ENCODE measurements at places on chromosomes 2 and 18.

DNA sequence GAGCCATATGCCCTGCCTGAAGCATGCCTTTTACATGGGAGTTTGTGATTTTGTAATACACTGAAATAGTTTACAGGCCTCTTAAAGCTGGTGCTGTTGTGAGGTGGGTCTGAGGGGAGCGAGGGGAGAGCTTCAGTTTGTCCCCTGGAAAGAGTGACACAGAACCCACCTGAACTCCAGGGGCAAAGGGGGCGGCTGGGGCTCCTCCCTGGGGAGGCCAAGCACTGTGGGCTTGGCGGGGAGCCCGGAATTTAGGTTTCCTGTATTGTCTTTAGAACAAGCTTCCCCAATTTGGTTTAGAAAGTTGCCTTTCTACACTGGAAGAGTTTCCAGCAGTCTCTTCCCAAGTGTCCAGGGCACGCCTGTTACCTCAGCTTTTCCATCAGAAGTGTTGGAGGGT, 75.7 kb downstream of the VAPA start:
- no peak for DNase-seq

- no peak for DNase-seq
These were observed 32.6 kb downstream of the MARCHF4 start for GRCh38 chr2:216339456-216340279.

GRCh38 chr2:224545884-224546644, 39.1 kb downstream of the CUL3 start:
- no peak for DNase-seq

GRCh38 chr2:19358242-19359020, at the start of gene OSR1:
Gene OSR1, minus strand, starts transcription at chr2:19358623. Its CDS starts 4,818 bp downstream, at chr2:19353805.
- no peak for DNase-seq

DNA sequence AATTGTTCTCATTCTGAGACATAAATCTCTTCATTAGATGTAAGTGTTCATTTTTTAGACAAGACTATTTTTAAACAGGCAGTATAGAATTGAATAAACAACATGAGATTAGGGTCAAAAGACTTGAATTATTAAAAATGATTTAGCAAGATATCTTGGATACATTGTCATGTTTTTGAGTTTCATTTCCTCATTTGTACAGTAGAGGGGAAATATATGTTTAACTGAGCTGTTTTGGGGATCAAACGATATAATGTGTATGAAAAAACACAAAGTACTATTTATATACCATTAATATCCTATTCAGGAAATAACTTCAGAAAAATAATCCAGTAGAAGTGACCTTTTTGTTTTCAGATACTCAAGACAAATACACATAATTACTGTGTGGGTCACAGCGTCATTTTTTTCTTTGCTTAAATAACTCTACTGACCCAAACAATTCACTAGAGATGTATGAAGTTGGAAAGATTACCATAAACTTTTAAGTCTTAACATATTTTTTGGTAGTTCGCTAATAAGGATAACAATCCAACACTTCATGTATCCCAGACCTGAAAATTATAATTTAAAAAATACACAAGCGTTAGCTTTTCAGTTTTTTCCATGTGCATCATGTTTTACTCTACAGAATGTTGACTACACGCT, 896 bp upstream of the ASXL3 start:
- DNase-seq = no peak

DNA sequence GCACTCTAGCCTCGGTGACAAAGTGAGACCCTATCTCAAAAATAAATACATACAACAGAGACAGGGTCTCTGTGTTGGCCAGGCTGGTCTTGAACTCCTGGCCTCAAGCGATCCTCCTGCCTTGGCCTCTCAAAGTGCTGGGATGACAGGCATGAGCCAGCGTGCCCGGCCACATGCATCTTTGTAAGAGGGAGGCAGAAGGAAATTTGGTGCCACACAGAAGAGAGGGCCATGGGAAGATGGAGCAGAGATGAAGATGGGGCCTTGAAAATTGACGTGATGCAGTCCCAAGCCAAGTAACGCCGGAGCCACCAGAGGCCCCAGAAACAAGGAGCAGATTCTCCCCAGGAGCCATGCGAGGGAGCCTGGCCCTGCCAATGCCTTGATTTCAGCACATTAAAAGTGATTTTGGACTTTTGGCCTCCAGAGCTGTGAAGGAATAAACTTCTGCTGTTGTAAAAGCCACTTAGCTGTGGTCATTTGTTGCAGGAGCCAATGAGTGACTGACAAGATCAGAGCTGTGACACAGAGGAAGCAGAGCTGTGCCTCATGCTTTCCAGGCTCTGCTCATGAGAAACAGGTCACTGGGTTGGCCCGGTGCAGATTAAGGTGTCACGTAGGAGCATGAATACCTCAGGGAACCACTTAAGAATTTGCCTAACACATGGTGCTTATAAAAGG, 2.7 kb upstream of the SLC66A2 start:
- DNase-seq = no peak

- DNase-seq = no peak
These were observed 13.0 kb upstream of the SLC9A2 start for GRCh38 chr2:102606353-102606752.

DNA sequence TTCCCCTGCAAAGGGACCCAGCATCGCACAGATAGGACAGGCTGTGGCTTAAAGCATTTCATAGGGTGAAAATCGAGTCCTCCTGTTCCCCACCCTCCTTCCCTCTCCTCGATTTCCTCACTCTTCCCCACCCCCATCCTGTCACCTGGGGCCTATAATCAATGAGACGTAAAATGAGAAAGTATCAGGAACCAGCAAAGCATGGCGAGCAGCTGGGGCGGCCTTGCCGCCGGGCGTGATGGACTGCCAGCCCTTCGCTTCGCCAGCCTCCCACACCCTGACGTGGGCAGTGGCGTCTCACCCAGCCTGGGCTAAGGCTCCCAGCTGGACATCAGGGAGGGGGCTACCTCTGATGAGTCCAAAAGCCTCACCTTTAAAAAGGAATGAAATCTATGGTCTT, 11.1 kb downstream of the SLC30A3 start:
- no peak for DNase-seq

- DNase-seq = no peak
These were observed 140.9 kb upstream of the B3GNT2 start for GRCh38 chr2:62054916-62055450.

DNA sequence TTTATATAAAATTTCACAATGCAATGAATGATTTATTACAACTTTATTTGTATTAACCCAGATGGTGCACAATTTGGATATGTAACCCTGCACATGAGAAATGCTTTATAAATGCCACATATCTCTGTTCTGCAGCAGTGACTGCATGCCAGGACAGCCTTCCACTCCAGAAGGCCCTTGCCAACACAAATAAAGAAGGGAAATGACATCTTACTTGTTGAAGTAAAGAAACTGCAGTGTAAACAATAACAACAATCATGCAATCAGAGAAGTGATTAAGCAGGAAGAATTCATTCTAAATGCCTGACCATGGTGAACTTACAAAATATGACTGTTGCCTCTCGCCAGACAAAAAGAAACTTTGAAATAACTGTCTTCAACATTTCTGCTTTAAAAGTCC, 129.9 kb upstream of the CHST9 start:
- no peak for DNase-seq

DNA sequence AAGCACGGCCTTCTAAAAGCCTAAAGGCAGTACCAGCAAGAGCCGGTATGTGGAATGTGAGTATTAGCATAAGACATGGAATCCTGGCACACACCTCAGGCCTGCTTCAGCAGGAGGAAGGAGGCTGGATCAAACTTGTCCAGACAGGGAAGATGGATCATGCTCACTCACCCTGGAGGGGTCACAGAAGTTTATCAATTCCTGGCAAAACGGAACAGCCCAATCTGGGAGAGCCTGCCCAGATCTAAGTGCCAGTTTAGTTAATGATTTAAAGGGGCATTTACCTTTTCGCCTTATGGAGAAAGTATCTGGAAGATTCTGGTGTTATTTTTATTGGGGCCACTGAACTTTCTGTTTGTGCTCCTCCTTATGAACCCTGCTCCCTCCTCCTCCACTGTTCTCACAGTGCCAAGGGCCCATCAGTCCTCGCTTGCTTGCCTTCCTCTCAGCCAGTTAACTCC, 58.3 kb upstream of the NFE2L2 start:
- DNase-seq = no peak

GRCh38 chr2:84126530-84126929, 332.6 kb downstream of the SUCLG1 start:
- no peak for DNase-seq

- no peak for DNase-seq
These were observed 87.0 kb downstream of the ALPK2 start for GRCh38 chr18:58541789-58542425.

GRCh38 chr2:164976301-164976700, 21.0 kb upstream of the SLC38A11 start:
- DNase-seq = no peak

DNA sequence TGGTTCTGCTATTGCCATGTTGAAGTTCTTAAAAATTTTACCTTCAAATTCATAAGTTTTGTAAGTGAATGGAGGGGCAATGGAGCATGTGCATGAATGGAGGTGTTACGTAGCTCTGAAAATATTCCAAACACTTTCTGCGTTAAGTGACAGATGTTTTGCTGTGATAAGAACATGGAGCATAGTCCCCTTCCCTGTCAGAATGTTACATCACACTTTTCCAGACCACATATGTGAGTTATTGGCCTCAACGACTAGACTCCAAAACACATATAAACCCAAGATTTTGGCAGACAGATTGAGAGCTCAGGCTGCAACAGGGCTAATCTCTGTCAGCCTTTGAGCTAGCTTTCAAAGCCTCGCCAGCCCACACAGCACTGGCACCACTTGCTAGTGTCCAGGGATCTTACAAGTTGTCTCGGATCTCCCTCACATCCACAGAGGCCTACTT, 27.2 kb upstream of the MFSD6 start:
- no peak for DNase-seq

DNA sequence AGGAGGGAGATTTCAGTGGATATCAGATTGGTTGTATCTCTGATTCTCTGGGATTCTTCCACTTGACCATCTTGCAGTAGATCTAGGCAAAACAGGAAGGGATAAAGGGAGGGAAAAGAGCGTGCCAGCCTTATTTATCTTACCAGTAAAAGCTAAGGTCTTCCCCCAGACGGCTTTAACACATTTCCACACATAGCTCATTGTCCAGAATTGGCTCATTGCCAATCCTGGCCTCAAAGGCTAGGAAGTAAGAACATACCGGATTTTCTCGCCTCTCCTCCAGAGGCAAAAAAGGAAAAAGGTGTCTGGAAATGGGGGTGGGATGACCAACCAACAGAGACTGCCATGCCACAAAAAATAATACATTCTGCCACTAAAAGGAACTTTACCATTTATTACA, 411.6 kb upstream of the NRP2 start:
- DNase-seq = no peak

DNA sequence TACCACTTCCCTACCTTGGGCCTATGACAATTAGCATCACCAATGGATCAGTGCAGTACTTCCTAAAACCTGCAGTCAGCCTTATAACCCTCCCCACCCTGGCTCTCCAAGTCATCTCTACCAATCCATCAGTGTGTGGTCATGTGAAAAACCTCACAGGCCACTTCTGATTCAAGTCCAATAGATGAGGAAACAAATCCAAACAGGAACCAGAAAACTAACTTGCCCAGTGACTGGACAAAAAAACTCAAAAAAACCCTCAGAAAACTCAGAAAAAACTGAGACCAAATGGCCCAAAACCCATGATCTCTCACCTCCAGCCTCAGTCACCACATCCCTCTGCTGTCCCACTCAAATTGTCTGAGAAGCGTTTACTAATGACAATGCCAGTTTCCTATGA, 43.3 kb downstream of the TGFA start:
- DNase-seq = no peak

GRCh38 chr18:54812885-54813284, 15.4 kb upstream of the RAB27B start:
- DNase-seq = no peak

- DNase-seq = no peak
These were observed 225.3 kb downstream of the MC4R start for GRCh38 chr18:60147323-60147722.

GRCh38 chr18:30675493-30675892, 367.0 kb downstream of the DSC3 start:
- no peak for DNase-seq

GRCh38 chr2:160869411-160869810, 290.8 kb upstream of the TANK start:
- no peak for DNase-seq

- DNase-seq = no peak
These were observed 4.4 kb downstream of the SKOR2 start for GRCh38 chr18:47247036-47247415.

DNA sequence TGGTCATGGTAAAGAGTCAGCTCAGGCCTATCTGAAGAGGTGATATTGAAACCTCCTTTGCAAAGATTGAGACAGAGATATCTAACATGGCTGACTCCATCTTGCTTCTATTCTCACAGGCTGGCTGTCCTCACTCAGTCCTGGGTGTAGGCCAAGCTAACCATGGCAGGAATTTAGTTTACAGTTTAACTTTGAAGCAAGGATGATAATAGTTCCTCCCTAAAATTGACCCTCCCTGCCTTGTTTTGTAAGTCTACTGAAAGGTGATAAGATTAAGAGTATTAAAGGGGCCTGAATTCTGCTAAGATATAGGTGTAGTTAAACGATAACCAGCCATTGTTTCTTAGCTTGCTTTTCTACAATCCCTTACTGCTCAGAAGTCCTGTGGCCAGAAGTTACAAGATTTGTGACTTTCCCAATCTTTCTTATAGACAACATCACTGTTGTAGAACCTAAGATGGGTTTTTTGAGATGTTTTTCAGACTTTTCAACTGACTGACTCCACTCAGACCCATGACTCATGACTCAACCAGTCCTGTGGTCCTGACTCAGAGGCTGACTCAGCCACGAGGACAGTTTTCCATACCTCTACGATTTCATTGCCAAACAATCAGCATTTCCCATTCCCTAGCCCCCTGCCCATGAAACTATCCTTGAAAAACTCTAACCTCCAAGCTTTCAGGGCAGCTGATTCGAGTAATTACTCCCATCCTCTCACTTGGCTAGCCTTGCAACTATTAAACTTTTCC, 195.7 kb upstream of the SESTD1 start:
- no peak for DNase-seq

GRCh38 chr18:35610724-35611123, 29.2 kb downstream of the GALNT1 start:
- no peak for DNase-seq

GRCh38 chr18:73246763-73247162, 379.0 kb upstream of the NETO1 start:
- DNase-seq = no peak

DNA sequence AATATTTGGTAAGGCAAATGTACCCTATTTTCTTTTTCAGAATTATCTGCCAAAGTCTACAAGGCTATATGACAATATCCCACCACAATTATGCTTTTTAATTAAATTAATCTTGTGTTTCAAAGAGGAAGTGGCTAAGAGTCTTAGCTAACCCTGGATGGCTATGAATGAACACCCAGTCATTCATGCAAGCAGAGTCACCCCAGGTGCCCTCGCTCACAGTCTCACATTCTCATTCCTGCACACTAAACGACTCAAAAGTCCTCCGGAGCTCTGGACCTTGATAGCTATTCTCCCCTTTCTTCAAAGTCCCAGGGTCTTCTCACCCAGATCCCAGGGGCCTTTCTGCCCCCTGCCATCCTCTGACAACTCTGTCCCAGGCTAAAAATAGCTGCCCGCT, 42.1 kb upstream of the MRPL19 start:
- no peak for DNase-seq

Measured in activated naive CD8-positive, alpha-beta T cell treated with anti-CD3 and anti-CD28 coated beads, Interleukin-2, amount 50 U/mL, for 16 hours (primary cell).